ENCODE measurements at places on chromosomes 11 and 22. TPM values are rescaled to one million over a fixed set of nuclear protein-coding genes. Genes with fewer than 3 reads are reported as not detected.
A peak's percentile ranks its signal among the peaks of the same experiment; 100 is the strongest.

DNA sequence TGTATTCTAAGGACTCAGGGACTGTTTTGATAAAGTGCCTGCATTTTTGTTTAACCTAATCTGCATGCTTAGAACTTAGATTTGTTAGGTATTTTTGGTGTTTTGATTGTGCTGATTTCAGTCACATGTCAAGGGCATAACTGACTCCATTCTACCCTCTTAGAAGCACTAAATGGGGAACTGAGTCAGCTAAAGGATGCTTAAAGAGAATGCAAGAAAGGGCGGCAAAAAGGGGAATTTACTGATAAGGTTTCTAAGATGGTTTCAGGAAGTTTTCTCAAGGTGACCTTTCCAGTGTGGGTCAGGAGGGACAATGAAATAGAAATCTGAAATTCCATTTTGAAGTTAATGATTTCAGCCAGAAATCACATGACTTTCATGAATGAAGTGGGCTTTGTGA lies 43.0 kb downstream of the MMP20 start:
- no peak for DNase-seq

DNA sequence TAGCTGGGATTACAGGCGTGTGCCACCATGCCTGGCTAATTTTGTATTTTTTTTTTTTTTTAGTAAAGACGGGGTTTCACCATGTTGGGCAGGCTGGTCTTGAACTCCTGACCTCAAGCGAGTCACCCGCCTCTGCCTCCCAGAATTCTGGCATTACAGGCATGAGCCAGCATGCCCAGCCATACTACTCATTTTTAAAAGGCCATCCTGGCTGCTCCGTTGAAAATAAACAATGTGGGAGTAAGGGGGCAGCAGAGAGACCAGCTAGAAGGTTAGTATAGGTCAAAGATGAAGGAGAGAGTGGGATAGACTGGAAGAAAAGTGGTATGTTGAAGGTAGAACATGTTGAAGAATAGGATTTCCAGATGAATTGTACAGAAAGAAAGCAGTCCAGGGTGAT lies 17.6 kb upstream of the LIN7C start:
- DNase-seq: no peak

The DCDC1 gene
- polyA plus RNA-seq: not detected

- DNase-seq: peak; percentile 91
Observed at GRCh38 chr22:31970490-31971444, 26.4 kb downstream of the YWHAH start.

DNA sequence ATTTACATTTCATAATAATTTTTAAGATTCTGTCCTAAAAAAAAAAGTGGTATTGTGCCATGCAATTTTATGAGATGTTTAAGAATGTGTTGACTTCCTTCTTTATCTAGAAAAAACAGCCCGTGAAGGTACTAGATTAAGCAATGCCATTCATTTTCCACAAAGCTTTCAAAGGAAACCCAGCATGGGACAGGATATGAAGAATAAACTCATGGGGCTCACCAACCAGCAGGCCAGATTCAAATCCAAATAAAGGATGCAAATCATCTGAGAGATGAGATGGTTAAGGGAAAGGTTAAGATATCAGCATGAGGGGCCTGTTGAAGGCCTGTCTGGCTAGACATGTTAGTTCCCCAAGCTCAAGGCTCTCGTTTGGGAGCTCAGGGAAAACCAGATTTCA lies 199.1 kb downstream of the SWAP70 start:
- no peak for DNase-seq

The XKR3 gene
- not detected for polyA plus RNA-seq

The SCGB1D4 gene
- polyA plus RNA-seq: not detected

The GPR83 gene
- not detected for polyA plus RNA-seq

The OR5A2 gene
- polyA plus RNA-seq: not detected

DNA sequence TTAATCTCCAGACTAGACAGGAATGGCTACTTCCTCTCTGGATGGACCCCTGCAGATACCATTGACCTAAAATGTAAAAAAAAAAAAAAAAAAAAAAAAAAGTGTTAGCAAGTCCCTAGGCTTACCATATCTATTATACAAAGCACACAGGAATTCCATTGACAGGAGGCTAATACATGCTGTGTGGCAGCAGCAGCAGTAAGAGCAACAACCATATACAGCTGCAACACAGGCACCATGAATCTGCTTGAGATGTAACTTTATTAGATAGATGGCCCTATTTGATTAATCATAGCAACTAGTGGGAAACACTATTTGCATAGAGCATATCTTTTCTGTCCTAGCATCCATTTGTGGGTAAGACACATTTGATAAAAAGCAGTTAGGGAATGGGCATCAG lies 1447.1 kb downstream of the FAM181B start:
- no peak for DNase-seq

- DNase-seq: peak; percentile 58
Observed at GRCh38 chr11:88421530-88421929, 84.0 kb upstream of the CTSC start.

DNA sequence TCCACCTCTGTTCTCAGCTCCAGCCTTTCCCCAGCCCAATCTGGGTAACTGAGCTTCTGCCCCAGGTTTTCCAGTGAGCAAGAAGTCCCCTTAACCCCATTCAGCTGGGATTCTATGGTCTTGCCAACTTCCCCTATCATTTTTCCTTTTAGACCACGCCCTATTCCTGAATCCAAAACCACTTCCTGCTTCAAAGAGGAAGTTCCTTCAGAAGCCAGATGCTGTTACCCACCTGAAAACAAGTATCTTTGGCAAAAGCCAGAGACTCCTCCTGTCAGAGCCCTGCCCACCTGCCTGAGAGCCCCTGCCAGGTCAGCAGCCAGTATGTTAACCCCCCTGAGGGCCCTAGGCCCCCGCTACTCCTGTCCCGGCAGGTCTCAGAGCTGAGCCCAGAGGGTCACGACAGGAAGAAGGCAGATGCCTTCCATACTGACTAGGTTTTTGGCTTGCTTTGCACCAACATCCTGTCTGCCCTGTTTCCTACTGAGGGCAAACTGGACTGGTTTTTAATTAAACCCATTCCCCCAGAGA lies 20.3 kb upstream of the MICAL2 start:
- no peak for DNase-seq

DNA sequence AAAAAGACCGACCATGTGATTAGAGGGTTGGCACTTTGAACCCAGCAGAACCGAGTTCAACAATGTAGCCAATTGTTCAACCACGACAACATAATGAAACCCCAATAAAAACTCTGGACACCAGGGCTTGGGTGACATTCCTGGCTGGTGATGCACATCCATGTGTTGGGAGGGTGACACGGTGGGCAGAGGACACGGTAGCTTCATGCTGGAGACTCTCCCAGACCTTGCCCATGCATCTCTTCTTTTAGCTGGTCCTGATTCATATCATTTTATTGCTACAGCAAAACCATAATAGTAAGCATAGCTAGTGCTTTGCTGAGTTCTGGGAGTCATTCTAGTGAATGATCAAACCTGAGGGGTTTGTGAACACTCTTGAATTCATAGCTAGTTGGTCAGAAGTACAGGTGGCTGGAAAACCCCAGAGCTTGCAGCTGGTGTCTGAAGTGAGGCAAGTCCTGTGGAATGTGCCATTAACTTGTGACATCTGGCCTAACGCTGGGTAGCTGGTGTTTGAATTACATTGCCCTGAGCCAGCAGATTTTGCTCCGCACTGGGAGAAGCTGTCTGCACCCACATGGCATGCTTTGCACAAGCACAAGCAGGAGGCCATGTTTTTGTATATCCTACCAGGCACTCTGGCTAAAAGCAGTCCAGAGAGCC lies 14.0 kb downstream of the RPUSD4 start:
- DNase-seq: peak; percentile 34

The ARL2 gene
- 98.0 TPM for polyA plus RNA-seq

DNA sequence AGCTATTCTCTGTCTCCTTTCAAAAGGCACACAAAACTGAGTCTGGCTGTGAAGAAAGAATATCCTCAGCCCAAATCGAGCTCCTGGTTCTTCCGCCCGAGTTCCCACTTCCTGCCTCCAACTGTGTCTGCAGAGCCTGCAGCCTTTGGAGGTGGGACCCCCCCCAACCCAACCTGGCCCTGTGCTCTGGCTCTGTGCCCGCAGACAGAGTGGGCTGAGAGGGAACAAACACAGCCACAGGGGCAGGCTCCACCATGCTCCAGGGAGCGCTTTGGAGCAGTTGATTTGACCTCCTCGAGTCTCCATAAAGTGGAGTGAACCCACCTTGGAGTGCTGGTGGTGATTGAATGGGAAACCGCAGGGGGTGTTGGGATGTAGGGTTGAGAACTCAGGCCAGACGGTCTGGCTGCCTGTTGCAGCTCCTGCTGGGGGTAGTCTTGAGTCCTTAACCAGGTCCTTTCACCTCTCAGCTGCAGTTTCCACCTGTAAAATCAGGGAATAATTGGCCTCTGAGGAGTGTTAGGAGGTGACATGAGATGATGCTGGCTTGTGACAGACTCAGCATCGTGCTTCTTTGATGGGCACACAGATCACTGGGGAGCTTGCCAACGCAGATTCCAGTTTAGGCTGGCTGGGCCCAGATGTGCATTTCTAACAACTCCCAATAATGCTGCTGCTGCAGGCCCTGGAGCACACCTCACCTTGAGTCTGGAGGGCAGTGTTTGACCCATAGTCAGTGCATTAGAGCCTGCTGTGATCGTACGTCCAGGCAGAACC lies 11.4 kb downstream of the DAGLA start:
- DNase-seq: no peak

DNA sequence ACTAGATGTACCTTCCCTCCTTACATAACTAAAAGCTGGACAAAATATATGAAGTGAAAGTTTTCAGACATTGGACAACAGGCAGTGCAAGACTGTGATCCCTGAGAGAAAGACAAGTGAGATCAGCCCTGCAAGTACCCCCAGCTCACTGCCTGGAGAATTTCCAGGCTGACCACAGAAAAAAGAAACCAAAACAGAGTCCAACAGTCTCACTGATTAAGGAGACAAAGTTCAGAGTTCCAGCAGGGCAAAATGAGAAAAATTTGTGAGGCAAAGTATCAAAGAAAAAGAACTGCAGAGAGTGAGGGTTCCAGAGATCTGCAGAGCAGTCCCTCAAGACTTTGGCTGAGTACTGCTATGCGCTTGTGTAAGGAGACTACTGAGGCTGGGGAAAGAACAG lies 47.3 kb upstream of the TMEM45B start:
- DNase-seq: no peak

GRCh38 chr11:134642206-134642605 lies 230.2 kb upstream of the B3GAT1 start:
- DNase-seq: peak; percentile 46

- no peak for DNase-seq
Observed at GRCh38 chr11:67250059-67251043, 15.9 kb upstream of the GRK2 start.

- DNase-seq: no peak
Observed at GRCh38 chr11:96964661-96965060, 574.8 kb downstream of the JRKL start.

GRCh38 chr11:76667856-76668255 lies 2.7 kb downstream of the LRRC32 start:
- DNase-seq: no peak

DNA sequence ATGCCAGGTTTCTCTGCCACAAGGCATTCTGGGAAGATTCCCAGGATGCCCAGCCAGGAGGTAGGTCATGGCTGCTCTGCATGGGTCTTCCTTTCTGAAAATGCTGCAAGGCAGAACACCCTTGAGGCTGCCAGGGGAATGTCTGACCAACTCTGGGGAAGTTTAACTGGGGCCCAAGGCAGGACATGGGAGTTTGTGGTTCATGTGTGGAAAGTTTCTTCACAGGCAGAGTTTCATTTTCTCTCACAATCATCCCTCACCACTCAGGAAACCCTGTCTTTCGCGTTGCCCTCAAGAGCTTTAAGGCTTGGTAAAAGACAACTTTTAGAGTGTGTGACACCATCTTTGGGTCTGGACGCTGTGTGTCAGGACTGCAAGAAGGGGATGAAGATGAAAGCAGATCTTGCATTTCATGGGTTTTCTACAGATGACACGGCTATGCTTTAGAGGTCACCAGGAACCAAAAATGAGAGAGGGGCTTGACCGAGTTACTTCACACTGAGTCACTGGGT lies 133.5 kb downstream of the CD44 start:
- peak; percentile 37 for DNase-seq

The DLG2 gene
- 1.6 TPM for polyA plus RNA-seq

GRCh38 chr22:38415046-38415445 lies 40.0 kb downstream of the KCNJ4 start:
- no peak for DNase-seq

The TTC38 gene
- 20.0 TPM for polyA plus RNA-seq

The OR5J2 gene
- polyA plus RNA-seq: not detected

The PNPLA5 gene
- polyA plus RNA-seq: not detected

GRCh38 chr11:65781962-65782815 lies 1.4 kb upstream of the AP5B1 start:
- DNase-seq: no peak

DNA sequence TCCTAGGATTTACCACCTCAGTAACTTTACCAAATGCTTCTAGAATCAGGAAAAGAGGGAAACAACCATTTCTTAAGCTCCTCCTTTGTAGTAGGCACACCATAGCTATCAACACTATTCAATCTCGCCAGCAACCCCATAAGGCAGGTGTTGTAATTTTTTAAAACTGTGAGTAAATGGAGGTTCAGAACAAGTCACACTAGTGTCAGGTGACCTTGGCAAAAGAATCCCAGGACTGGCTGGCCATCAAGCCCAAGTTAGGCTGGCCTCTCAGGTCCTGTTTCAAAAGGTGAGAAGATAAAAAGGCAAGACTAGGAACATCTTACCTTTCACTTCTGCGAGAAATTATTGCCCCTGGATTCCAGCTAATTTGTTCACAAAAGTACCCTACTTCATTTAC lies 713 bp downstream of the TOP3B start:
- DNase-seq: no peak

GRCh38 chr11:29184939-29185890 lies 831.6 kb downstream of the KCNA4 start:
- no peak for DNase-seq

The PANX3 gene
- polyA plus RNA-seq: not detected

The MTMR2 gene
- 19.6 TPM for polyA plus RNA-seq

The TRIM49D2 gene
- not detected for polyA plus RNA-seq

The NCF4 gene
- polyA plus RNA-seq: 7.3 TPM

GRCh38 chr22:24836282-24836681 lies 30.3 kb downstream of the SGSM1 start:
- no peak for DNase-seq

DNA sequence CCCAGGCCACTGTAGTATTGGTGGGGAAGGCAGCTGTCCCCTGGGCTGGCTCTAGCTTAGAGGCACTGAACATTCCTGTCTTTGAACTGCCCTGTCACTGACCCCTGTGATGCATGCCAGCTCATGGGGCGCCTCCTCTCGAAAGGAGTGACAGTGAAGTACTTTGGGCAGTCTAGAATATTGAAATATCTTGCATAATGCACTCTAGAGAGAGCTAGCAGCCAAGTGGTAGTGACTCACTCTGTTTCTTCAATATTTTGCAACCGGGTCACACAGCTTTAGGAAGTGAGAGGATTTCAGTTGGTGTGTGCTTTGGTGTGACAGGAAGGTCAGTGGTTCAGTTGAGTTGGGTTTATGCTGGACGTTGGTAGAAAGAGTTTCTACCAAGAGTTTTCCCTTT lies 35.5 kb upstream of the ST14 start:
- DNase-seq: peak; percentile 25
